ENCODE measurements at places on chromosomes 1 and 21.

DNA sequence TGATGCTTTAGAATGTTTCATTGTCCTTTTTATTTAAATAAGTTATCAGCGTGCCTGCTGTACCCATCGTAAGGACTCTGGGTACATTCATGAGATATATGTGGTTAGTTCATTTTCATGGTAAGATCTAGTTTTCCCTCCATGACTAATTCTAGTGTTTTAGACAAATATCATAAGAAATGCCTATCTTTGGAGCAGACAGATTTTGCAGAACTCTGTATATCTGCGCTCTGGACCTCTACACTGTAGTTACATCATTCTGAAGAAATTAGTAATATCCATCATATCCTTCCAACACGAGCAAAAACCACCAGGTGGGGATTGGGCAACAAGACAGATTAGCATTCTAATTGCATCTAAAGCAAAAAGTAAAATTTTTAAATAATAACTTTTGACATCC lies 499.2 kb downstream of the SETD4 start:
- DNase-seq: no peak

DNA sequence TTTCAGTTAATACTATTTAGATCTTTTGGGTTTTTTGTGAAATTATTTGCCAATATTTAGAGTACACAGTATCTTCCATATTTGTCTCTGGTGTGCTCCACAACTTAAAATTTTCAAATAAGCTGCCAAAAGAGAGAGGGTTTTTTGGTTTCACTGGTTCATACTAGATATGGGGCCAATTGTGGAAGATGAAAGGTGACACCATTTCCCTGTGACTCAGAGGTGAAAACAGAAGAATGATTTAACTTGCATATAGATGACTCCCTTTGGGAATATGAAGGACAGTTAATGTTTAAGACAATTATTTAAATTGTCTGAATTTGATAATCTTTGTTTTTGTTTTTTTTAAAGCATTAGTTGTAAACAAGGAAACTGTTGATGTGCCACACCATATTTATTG lies 37.5 kb downstream of the IVNS1ABP start:
- no peak for DNase-seq

DNA sequence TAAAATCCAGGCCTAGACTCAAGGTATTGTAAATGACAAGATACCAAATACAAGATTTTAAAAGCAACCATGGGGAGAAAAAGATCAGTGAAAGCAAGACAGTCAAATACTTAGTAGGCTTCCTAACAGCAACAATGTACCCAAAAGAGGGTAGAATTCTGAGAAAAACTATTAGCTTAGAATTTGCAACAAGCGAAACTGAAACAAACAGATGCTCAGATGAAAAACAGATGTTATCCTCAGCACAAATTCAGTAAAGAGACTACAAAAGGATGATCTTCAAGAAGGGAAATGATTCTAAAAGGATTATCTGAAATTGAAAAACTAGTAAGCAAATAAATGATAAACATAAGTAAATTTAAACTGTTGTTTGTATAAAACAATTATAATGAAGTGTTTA lies 40.0 kb downstream of the PDC start:
- DNase-seq: no peak

DNA sequence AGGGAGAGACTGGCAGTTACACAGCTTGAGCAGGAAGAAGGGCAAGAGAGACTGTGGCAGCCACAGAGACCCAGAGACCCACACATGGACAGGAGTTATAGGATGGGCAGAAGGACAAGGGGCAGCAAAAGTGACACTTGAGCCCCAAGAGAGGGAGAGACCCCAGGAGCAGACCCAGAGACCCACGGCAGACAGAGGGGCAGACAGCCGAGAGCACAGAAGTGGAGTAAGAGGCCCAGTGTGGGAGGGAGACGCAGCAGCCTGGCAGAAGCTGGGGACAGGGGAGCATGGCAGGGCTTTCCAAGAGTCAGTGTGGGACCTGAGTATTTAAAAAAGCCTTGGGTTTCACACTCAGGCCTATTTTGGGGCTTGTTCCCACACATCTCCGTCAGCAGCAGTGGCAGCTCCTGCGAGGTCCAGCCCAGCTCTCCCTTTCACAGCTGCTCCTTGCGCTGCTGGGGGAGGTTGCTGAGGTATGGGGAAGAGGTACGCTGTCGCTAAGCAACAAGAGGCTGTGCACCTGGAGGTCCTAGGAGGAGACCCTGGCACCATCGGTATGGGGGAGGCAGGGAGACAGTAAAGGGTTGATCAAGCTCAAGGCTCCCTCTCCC lies 9.0 kb upstream of the MEF2D start:
- DNase-seq: no peak

DNA sequence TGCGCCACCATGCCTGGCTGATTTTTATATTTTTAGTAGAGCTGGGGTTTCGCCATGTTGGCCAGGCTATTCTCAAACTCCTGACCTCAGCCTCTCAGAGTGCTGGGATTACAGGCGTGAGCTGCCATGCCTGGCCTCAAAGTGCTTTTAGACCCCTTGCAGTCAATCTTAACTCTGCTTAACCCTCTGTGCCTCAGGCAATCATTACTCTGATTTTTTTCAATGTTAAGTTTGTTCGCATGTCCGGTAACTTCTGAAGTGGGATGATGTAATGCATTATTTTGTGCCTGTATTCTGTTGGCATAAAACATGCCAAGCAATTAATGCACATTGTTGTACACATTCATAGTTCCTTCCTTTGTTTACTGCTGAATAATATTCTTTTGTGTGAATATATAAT lies 18.6 kb downstream of the SMG7 start:
- DNase-seq: no peak

GRCh38 chr1:212238552-212238951 lies 46.7 kb upstream of the PPP2R5A start:
- no peak for DNase-seq

DNA sequence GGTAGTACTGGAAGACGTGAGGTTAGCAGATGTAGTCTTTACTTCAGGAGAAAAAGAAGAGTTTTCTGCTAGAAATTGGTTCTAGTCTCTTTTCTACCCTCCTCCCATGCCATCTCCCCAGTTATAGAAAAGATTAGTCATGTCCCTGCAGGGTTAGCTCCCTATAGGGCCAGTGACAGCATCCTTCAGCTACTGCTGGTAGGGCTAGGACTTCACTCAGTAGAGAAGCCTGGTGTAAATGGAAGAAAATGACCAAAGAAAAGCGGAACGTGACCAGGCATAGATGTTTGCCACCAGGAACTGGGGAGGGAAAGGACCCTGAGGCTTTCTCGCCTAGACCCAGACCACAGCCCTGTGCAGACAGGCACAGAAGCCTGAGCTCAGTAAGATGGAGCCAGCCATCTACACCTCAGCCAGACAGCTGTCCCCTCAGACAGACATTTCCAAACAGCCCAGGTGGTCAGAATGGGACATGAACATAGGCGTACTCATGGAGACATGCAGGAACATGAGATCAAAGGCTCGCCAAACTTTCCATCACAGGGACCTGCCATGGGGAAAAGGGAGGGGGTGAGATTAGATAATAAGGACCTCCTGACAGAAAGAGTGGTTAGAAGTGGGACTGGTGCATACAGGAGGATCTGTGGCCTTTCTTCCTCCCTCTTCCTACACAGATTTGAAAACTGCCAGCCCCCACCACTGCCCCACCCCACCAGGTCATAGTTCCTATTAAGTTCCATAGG lies 23.5 kb upstream of the SLAMF9 start:
- no peak for DNase-seq

- no peak for DNase-seq
These were observed 60.4 kb upstream of the GORAB start for GRCh38 chr1:170471398-170472053.

DNA sequence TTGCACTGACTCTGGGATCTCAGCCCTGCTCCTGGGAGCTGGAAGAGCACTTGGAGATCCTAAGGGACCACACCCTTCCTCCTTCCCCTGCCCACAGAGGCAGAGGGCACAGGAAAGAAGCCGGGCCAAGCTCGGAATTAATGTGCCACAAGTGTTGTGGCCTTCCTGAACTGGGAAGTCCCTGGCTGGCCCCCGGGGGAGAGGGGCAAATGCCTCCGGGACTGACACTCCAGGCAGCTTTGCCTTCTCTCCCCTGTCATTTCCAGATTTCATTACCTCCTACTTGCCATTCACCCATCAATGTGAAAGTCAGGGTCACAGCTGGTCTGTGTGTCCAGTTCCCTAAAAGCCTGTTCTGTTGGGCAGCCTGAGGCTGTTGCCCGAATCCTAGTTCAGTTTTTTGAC lies 21.7 kb downstream of the SESN2 start:
- DNase-seq: no peak

DNA sequence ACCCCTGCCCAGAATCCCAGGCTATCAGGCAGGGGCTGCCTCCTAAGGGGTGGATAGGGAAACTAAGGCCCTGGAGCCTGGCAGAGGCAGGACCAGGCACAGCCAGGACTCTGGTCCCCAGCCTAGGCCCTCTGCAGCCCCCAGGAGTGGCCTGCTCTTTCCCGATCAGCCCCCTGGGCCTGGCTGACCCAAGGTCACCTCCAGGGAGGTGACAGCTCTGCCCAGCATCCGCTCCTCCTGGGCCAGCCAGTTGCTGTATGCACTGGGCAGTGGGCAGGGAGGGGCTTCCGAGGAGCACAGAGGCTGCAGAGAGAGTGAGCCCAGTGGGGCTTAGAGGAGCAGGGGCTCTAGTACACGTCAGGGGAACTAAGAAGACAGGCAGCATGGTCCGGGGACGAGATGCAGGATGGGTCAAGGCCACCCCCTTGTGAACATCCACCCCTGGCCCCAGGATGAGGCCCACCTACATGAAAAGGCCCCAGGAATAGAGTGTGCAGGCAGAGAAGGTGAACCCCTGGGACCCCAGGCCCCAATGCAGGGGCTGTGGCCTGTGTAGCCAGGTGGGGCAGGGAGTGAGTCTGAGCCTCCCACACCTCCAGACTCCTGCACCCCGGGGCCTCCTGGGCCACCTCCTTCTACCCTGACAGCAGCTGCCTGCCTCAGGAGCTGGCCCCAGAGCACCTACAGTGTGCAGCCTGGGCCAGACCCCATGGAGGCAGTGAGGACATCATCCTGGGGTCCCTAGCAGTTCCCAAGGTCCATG lies 32.8 kb downstream of the WNT9A start:
- no peak for DNase-seq

- DNase-seq: no peak
These were observed 545.6 kb downstream of the AJAP1 start for GRCh38 chr1:5200006-5200405.
